Thymus (tissue), 14 donors: ENCODE measurements at places on chromosomes 1 and 21.

DNA sequence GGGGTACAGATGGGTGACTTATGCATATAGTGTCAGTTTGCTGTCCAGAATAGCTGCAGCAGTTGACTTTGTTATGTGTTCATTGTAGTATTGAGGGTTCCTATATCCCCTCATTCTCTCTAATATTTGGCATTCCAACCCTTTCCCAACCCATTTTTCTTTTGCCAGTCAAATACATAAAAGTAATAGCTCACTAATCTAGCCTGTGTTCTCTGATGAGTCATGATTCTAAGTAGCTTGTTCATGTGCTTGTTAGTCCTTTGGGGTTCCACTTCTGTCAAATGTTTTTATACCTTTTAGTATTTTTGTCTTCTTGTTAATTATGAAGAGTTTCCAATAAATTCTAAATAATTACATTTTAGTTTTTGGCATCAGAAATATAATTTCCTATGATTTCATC is 99.2 kb upstream of the MROH9 start:
- DNase-seq = no peak

- peak; percentile 47 for DNase-seq
Measured at GRCh38 chr1:235253219-235253962, 74.6 kb downstream of the ARID4B start.

DNA sequence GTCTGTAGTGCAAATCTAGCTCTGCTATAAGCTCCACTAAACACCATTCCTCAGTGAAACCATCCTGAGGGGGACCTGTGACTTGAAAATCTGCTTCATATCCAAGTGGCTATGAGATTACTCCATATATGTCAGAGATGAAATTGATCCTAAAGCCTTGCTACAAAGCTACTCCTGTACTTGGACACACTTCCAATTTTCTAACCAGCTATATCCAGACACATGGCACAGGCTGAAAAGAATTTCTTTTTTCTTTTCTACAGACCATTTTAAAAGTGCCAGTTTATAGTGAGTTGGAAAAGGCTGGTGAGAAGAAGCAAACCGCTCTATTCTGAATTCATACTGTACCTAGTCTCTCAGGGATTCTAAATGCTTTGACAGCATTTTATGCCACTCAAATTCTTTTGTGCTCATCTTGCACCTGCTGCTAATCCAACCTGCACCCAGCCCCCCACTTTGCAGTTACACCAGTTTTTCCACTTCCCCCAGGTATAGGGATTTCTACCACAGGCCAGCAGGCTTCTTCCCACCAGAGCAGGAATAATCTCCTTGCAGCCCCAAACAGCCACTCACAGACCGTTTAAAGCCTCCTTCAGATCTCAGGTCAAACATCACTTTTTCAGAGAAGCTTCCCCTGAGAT is 112.5 kb downstream of the RERE start:
- DNase-seq = no peak

DNA sequence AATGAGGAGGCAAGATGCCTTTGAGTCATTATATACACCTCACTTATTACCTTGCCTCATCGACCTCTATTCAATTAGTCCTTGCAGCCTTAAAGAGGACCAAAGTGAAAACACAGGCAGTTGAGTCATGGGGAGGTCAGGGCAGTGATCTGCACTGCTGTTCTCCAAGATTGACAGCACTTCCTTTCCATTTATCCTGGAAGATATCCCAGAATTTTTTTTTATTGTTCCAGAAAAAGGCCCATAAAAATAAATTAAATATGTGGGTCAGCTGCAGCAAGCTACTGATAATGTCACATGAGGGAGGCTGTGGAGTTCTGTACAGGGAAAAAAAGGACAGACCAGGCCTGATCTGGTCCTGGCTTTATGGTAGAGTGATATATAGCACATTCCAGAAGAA is 33.2 kb upstream of the CDC42BPA start:
- no peak for DNase-seq

DNA sequence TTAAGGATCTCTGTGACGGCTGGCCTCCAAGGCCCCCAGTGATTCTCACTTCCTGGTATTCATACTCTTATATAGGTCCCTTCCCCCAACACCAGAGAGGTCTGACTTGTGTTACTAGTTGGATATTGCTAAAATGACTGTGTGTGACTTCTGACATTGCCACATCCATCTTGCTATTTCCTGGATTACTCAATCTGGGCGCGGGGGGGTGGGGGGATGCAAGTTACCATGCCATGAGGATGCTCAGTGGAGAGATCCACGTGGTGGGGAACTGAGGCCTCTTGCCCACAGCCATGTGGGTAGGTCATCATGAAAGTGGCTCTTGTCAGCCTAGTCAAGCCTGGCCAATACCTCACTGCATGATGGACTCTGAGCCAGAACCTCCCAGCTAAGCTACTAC is 117.0 kb downstream of the UBE2U start:
- no peak for DNase-seq

- DNase-seq = no peak
Measured at GRCh38 chr1:152089014-152089674, at the start of gene TCHHL1. Gene TCHHL1 (minus strand): TSS chr1:152089064. CDS start chr1:152088143, 921 bp downstream.

DNA sequence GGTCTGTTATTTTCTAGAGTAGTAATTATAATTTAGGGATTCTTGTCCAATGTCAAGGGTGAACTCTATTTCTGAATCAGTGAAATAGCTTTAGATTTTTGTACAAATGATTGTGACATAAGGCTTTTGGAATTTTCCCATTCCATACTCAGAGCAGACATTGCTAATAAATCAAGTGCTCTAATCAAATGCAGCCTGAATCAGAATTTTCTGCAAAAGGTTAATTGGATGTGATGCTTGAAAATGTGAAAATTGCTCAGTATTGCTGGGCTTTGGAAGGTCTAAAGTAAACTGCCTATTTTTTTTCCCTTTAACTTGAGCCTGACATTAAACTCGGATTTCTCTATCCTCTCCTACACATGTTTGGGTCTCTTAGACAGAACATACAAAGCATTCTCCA is 23.2 kb downstream of the SGIP1 start:
- DNase-seq = no peak

- DNase-seq = no peak
Measured at GRCh38 chr1:36080801-36081200, 3.1 kb upstream of the TEKT2 start.

DNA sequence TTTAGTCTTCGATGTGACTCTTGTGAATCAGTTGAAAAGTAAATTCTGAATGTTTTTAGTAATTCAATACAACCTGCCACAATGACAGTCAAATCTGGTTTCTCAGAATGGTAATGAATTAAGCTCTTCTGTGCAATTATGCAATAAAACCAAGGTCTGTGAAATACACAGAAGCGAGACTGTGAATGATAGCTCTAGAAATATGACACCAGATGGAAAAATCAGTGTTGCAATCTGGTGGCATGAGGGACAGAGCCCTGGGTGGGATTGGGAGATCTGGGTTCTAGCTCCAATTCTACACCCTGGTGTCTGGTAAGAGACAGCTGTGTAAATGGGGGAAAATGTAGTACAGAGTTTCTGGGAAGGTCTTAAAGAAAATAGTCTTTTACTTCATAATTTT is 586.4 kb upstream of the ZRANB2 start:
- DNase-seq = no peak

GRCh38 chr1:196407358-196408051 is 200.7 kb downstream of the KCNT2 start:
- DNase-seq = no peak

DNA sequence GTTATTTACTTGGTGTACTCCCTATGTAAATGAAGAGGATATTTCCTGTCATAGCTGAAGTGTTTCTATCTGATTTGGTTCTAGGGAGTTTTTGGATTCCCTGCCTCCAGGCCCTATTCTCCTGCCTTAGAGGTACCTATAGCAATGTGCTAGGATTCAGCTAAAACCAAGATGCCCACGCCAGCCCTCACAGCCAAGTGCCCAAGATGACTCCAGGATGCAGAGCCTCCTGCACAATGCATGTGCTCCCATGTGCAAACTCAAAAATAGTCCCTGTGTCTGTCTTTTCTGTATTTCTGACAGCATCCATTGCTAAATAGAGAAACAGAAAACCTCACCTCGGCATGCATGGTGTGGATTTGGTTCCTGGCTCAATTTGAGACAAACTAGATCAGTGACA is 887 bp upstream of the TARBP1 start:
- DNase-seq = no peak

GRCh38 chr1:94925561-94926125 is 1.3 kb downstream of the CNN3 start:
- no peak for DNase-seq

DNA sequence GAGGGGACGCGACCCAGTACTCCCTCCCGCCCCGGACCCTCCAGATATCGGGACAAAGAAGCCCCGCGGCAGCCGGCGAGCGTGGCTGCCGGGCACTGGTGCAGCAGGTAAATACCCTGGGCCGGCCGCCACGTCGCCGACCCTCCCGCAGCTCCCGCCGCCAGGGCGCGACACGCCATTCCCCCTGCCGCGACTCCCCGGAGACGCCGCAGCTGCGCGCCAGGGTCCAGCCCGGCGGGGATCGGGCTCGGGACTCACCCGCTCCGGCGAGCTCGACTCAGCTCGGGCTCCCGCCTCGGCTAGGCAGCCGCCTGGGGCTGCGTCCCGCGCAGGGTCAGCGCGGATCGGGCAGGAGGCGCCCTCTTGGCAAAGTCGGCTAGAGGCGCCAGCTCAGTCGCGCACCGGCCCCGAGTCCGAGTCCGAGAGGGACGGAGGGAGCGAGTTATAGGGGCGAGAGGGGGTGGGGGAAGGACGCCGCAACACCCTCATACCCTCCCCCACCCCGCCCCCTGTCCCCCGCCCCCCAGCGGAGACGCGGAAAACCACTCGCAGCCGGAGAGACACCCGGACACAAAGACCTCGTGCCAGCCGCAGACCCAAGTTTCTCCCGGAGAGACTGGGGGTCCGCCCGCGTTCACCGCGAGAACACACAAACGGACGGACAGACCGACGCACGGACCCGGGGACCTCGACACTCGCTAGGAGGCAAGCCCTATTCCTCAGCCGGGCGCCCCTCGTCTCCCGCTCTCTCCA is 985 bp downstream of the SYT6 start:
- DNase-seq = no peak

DNA sequence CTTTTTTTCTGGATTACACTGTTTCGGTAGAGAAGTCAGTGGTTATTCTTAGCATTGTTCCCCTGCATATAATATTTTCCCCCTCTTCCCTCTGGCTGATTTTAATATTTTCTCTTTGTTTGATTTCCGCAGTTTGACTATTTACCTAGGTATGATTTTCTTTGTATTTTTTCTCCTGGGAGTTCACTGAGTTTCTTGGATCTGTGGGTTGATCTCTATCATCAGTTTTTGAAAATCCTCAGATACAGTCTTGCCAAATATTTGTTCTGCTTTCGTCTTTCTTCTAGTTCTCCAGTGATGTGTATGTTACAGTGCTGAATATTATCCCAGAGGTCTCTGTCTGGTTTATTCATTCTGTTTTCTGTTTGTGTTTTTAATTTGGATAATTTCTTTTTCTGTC is 136.4 kb downstream of the DYRK1A start:
- DNase-seq = no peak

DNA sequence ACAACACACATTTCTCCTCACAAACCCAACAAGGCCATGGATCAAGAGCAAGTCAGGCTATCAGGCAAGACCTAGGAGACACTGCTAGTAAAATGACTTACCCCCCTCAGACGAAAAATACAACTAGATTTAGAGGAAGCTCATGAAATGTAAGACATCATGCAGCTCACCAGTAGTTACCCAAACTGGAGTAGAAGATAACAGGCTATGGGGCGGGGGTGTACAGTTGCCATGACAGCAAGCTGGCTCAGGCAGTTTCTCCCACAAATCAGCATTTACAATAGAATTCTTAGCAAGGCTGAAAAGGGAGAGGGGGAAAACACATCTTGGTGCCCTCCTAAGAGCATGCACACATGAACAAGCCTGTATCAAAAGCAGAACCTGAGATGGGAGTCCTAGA is 13.9 kb downstream of the TPM3 start:
- DNase-seq = no peak

GRCh38 chr1:204600968-204601367 is 84.6 kb downstream of the LRRN2 start:
- no peak for DNase-seq

DNA sequence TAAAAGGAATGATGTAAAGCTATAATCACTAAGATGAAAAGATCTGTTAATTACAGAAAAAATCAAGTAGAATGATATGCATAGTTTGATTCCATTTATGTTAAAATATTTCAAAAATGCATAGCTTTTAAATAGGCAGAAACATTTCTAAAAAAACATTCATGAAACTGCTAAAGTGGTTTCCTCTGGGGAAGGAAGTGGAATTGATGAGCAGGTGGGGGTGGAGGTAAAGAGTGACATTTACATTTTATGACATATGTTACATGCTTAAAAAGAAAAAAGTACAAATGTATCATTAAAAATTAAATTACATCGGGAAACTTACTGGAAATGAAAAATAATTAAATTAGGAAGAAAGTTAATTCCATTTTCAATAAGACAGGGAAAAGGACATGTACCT is 42.8 kb upstream of the JAK1 start:
- no peak for DNase-seq

GRCh38 chr1:56024155-56024554 is 555.2 kb downstream of the PLPP3 start:
- DNase-seq = no peak

DNA sequence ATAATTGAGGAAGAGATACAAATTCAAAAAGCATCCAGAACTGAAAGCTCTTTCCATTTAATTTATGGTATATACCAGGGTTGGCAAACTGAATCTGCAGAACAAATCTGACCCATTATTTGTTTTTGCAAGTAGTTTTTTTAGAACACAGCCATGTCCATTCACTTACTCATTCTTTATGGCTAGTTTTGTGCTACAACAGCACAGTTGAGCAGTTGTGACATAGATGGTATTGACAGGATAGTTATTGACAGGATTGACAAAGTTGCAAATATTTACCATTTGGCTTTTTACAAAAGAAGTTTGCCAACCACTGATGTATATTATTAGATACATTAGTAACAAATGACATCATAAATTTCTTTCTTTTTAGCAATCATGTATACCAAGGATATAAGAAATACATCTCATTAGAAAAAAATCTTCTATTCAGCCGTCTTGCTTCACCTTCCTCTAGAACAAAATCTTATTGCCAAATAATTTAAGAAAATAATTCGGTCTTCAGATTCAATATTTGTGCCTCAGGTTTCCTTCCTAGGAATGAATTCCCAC is 9.4 kb downstream of the ADAMTS1 start:
- no peak for DNase-seq

GRCh38 chr1:88296227-88296626 is 387.8 kb upstream of the PKN2 start:
- no peak for DNase-seq
